ENCODE measurements at places on chromosomes 13 and 19.

GRCh38 chr13:106373989-106374572 lies 161.4 kb downstream of the EFNB2 start:
- no peak for DNase-seq

DNA sequence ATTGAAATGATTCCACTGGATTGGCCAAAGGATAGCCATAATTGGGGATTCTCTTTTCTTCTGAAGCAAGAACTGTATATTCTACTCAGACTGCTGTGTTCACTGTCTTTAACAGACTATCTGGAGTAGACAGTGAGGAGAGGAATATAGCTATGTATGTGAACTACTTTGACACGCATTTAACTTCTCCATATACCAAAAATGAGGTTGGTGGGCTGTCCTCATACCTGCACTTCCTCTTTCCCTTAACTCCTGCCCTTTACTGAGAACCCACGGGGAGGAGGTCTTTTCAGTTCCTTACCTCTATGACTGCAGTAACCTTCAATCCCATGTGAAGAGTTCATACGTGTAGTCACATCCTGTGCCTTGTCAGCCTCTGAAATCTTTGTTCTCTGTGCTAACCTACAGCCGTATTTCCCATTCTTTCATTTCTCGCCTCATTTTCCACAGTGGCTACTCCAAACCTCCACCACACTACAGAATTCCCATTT lies 305.8 kb downstream of the MTUS2 start:
- DNase-seq, result no peak

DNA sequence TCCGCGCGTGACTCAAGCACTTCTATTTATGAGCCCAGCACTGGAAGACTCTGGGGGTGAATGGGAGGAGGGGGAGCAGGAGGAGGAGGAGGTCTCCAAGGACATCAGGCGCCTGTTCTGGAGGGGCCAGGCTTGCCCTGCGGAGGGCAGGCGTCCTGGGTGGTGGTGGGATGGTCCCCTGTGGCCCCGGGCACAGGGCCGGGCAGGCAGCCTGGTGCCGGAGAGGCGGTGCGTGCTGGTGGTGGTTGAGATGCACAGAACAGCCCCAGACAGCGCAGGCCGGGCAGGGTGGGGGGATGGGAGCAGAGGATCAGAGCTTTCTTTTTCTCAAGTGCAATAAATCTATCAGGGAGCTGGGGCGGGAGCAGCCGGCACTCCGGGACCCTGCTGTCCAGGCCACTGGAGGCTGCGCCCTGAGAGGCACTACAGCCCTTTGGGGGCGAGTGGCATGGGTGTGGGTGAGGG lies 14.0 kb downstream of the NKPD1 start:
- DNase-seq, result no peak

DNA sequence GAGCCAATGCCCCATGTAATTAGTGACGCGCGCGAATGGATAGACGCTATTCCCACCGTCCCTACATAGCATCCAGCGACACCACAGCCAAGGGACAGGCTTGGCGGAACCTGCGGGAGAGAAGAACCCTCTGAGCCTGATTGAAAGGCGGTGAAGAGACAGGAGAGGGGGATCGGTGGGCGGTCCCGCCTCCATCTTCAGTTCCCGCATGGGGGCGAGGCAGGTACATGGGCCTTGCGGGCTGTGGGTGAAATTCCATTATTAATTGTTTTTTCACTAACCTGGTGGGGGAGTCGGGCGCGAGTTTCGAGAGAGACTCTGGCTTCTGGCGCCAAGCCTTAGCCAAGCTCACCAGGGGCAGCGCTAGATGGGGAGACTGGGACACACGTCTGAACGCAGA lies 8.4 kb upstream of the TEX101 start:
- DNase-seq, result no peak

DNA sequence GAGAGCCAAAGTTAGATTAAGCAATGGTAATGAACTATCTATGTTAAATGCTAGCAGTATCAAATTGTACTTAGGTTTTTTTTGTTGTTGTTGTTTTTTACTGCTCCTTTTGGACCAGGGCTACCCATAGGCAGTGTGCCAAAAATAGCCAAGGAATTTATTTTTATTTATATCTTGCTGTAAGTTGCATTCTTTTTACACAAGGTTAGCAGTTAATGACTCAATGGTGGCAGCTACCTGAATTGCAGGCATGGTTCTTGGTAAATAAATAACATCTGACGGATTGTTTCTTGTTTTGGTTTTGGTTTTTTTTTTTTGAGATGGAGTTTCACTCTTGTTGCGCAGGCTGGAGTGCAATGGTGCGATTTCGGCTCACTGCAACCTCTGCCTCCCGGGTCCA lies 194.8 kb upstream of the TSC22D1 start:
- DNase-seq, result no peak

All from CD8-positive, alpha-beta memory T cell (primary cell).